Stimulated activated CD8-positive, alpha-beta memory T cell treated with anti-CD3 and anti-CD28 coated beads, Interleukin-4, amount 100 ng/mL, for 4 hours (primary cell): ENCODE measurements at places on chromosomes 12 and 14.

GRCh38 chr12:89651192-89651591 lies 57.4 kb downstream of the ATP2B1 start:
- no peak for DNase-seq

- DNase-seq = no peak
Measured at GRCh38 chr14:80560800-80561657, 349.7 kb upstream of the DIO2 start.

GRCh38 chr14:68592948-68593556 lies 199.8 kb downstream of the ZFP36L1 start:
- no peak for DNase-seq

DNA sequence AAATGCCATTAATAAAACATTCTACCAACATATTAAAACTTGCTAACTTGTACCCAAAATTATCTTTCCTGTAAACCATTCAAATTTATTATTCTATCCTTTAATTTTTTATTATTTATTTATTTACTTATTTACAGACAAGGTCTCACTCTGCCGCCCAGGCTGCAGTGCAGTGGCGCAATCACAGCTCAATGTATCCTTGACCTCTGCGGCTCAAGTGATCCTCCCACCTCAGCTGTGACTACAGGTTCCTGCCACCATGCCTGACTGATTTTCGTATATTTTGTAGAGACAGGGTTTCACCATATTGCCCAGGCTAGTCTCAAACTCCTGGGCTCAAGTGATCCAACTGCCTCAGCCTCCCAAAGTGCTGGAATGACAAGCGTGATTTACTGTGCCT lies 20.4 kb upstream of the LIN7A start:
- no peak for DNase-seq

- DNase-seq = no peak
Measured at GRCh38 chr14:68797121-68797670, 4.3 kb upstream of the ZFP36L1 start.

DNA sequence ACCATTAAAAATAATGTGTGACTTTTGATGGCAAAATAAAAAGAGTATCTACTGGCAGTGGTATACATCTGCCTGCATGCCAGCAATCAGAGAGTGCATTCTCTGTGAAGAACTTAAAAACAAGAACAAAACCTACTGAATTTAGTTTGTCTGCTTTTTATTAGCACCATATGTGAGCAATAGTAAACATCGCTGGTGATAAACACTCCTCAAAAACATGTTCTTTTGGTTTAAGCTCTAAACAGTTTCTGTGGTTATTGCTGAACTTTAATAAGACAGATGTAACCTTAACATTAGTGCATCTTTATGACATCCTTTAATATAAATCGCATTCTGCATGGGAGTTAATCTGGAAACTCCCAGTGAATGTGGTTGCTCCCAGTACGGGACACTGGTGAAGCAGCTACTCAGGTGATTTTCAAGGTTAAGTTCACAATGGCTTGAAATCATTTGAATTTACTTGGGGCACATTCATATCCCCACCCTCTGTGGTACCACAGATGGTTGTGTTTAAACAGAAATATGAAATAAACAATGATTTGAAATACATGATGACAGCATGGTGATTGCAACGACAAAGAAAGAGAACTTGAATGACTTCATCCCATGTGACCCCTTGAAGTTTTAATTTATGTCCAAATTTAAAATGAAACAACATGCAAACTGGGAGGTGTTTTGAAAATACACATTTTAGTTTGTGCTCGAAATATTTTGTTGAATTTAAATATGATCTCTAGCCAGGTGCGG lies 285.9 kb downstream of the FOXN3 start:
- DNase-seq = no peak

DNA sequence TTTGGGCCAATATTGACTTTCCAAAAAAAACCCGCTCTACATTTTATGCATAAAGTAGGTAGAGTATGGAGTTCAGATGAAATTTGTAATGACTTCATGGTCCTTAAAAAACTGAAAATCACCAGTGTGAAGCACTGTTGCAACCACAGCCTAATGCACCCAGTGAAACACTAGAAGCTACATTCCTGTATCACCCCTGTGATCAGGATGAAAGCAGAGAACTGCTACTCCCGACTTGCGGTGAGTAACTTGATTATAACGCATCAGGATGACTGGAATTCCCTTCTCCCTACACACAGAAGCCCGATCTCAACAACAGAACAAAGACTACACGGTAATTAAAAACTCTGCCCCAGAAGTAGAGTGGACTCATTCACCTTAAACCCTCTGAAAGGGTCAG lies 33.8 kb downstream of the SPTB start:
- no peak for DNase-seq

DNA sequence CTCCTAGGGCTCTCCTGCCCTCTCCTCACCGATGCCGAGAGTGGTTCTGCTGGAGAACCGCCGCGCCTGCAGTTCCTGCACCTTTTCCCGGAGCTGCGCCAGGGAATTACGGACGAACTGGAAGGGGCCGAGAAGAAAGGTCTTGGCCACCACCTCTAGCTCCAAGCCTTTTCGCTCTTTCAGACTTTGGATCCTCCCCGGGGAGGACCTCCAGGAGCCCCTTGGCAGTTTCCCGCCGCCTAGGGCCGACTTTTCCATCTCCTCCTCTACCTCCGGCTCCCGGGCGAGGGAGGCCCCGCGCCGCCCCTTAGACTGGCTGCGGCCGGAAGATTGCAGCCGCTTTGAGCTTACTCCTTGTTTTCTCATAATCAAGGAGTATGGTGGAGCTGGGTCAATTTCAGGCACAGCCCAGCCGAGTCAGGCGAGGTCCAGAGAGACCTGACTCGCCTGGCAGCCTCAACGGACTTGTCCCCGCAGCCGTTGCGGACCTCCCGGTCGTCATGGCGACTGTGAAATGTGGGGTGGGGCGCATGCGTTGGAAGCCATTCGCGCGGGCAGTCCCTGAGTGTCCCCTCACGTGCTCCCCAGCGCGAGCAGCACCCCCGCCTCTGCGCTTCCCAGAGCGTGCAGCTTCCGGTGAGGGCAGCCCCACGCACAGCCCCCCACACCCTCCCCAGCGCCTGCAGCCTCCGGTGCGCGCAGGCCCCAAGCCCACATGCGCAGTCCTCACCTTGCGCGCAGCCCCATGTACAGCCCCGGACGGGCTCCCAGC lies at the start of gene DPY19L2:
Gene DPY19L2 (minus strand): TSS at position 466 of the 772 bp plus-strand sequence. CDS start 100 bp downstream, at position 366.
- DNase-seq = peak; percentile 33

- DNase-seq = no peak
Measured at GRCh38 chr12:57135527-57136326, 7.4 kb downstream of the LRP1 start.

GRCh38 chr14:68864361-68864750 lies 71.5 kb upstream of the ZFP36L1 start:
- DNase-seq = no peak

- DNase-seq = no peak
Measured at GRCh38 chr12:31326736-31327659, 1.0 kb upstream of the SINHCAF start.

- DNase-seq = no peak
Measured at GRCh38 chr12:79098530-79098929, 234.0 kb downstream of the SYT1 start.

- no peak for DNase-seq
Measured at GRCh38 chr14:103191844-103192243, 68.6 kb downstream of the TNFAIP2 start.

- no peak for DNase-seq
Measured at GRCh38 chr12:101876322-101876860, 989 bp upstream of the DRAM1 start.

DNA sequence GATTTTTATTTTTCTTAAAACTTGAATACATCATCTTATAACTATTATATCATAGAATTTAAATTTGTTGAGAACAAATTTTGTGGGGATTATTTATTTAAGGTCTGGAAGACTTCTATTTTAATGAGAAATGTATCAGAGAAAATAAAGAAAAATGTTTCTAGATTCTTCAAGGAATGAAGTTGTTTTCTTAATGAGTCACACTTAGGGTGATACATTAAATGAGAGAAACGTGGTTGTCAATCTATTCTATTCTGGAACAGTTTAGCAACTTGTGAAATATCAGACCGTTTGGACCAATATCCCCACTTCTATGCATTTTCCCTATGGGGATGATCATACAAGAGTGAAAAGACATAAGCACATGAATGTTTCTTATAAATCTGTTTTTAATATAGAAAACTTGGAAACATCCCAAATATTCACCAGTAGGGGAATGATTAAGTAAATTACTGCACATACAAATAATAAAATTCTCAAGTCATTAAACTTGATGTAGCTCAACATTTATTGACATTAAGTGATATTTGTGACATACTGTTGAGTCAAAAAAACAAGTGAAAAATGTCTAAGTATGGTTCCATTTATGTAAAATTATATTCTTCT lies 88.5 kb downstream of the E2F7 start:
- no peak for DNase-seq

- DNase-seq = no peak
Measured at GRCh38 chr14:22699801-22700564, 55.8 kb upstream of the OR6J1 start.

- DNase-seq = no peak
Measured at GRCh38 chr12:21438643-21439042, 1.2 kb downstream of the PYROXD1 start.

GRCh38 chr12:131808744-131809371 lies 19.3 kb upstream of the MMP17 start:
- no peak for DNase-seq

GRCh38 chr12:79381248-79382208 lies 309.2 kb downstream of the PAWR start:
- DNase-seq = no peak

- DNase-seq = no peak
Measured at GRCh38 chr12:113639474-113639873, 167.8 kb upstream of the LHX5 start.

DNA sequence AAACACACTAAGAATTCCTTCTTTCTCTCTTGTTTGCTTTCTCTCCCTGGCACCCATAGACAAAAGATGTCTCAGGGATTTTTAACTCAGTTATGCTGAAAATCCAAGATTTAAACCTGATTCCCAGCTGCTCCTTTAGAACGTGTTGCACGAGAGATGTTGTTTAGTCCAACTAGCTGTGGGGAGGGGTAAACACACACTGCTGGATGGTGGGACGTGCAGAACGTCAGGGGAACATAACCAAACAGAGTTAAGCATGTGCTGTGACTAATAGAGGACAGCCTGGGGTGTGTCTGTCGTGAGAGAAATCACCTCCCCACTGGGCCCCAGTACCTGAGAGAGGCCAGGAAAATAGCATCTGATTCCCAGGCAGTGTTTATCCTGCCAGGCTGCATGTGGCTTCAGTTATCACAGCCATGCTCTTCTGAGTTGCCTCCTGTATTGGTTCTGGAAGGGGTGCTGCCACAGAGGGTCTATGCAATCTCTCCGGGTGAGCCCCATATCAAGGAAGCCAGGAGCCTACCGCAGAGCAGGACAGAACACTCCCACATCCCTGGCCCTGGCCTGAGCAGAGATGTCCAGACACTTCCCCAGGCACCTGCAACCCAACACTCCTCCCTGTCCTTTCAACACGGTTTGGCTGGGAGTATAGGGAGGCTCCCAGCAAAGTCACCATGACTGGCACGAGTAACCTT lies 112.7 kb upstream of the EGLN3 start:
- no peak for DNase-seq

GRCh38 chr12:112777387-112778310 lies 13.9 kb upstream of the RPH3A start:
- no peak for DNase-seq

GRCh38 chr14:55711175-55711811 lies 131.3 kb downstream of the KTN1 start:
- no peak for DNase-seq

DNA sequence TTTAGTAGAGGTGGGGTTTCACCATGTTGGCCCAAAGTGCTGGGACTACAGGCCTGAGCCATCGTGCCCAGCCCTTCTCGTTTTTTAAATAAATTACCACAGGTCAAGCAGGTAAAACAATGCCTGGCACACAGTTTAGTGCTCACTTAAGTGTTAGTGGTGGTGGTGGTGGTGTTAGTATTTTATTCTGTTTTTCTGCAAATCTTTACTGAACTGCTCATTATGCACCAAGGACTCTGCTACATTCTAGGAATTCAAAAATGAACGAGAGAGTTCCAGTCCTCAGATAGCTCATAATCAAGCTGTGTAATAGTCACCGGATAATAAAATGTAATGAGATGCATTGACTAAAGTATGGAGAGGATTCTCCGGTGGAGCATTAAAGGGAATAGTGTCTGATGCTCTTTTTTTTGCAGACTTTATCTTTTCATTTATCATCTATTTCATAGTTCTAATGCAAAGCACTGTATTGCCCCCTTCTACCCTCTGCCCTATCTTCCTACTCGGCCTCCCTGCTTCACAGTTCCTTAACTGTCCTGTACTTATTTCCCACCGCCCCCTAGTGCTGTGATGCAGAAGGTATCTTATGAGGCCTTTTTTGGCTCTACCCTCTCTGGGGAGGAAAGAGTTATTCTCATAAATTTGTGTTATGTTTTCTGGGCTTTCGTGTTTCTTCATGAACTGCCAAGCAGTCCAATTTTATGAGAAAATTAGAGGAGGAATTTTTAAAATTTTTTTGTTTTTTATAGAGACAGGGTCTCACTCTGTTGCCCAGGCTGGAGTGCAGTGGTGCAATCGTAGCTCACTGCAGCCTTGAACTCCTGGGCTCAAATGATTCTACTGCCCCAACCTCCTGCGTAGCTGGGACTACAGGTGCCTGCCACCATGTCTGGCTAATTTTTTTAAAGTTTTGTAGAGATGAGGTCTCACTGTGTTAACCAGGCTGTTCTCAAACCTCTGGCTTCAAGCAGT lies 1.0 kb downstream of the ITFG2 start:
- no peak for DNase-seq
